ENCODE measurements at places on chromosomes 4 and X. TPM values are rescaled to one million over a fixed set of nuclear protein-coding genes. Genes with fewer than 3 reads are reported as not detected.

DNA sequence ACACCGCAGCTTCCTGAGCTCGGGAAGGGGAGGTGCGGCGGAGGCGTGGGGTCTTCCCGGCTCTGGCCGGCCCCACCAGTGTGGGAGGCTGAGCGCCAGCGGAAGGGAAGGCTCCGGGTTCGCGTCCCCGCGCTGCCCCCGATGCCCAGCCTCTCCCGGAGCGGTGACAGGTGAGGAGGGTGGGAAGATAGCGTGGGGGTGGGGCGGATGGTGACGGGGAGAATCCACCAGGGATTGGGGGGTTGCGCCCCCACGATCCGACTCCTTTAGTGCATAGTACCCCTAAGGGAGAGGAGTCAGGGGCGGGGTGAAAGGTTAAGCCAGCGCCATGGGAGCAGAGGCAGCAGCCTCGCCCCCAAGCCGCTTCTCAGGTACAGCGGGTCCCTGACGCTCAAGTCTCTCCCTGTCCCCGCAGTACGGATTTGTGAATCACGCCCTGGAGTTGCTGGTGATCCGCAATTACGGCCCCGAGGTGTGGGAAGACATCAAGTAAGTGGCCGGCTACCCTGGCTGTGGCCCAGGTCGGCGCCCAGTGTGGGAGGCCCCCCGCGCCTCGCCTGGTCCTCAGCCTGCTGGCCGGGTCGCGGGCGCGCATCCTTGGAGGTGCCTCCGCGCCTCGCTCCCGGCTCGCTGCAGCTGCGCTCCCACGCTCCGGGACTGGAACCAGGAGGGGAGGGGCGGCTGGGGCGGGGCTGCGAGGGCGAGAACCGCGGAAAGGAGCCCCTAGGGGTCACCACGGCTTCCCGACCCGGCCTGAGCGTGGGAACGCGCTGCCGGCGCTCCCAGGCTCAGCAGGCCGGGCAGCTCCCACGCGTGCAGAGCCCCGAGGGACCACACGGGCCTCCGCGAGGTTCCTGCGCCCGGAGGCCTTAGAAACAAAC lies 791 bp downstream of the GUCY1B1 start:
- no peaks in the 10 kb centered on the region for H3K36me3 ChIP-seq
- peak overlapping the region; percentile 52 for H3K4me3 ChIP-seq
- no peaks in the 10 kb centered on the region for H3K4me1 ChIP-seq
- peak overlapping the region; percentile 42 for H3K27ac ChIP-seq
- H3K27me3 ChIP-seq: peaks cover 14% of the 10 kb centered on the region

The PHOX2B gene
- not detected for total RNA-seq

DNA sequence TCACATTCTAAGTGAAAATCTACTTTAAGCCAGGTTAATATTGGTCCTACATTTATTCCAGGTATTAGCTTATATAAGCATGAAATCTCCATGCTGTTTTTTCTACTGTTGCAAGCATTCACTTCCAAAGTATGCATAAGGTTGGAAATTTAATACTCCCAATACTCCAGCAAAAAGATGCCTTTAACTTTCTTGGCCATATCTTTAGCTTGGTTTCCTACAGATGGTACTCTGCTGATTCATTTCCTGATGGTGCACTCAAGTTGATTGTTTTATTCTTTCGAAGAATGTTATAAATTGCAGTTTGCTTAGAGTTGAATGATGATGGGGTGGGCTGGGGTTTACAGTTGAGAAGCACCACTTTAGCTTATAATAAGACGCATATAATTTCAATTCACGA lies 330.2 kb downstream of the PTTG2 start:
- H3K4me3 ChIP-seq: no peak overlapping the region
- no peak overlapping the region for H3K27ac ChIP-seq
- no peaks in the 10 kb centered on the region for H3K36me3 ChIP-seq
- no peaks in the 10 kb centered on the region for H3K27me3 ChIP-seq
- DNase-seq: no peak
- H3K4me1 ChIP-seq: no peaks in the 10 kb centered on the region

DNA sequence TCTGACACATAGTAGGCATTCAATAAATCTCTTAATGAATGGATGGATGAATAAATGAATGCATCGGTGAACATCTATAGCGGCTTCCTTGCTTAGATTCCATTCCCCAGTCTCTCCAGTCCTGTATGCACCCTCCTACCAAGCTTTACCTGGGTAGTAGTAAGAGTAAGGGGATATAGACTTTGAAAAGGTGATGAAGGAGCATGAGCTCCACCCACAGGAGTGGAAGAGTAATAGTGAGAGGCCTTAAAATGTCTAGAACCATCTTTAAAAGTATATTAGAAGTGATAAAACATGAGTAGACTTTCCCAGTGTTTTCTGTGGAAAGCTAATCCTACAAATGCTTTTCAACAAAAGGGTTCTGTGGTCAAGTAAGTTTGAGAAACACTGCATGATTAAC lies 35.5 kb upstream of the GPC3 start:
- H3K4me3 ChIP-seq: no peak overlapping the region
- no peaks in the 10 kb centered on the region for H3K36me3 ChIP-seq
- no peak overlapping the region for H3K27ac ChIP-seq
- no peaks in the 10 kb centered on the region for H3K4me1 ChIP-seq
- peaks cover 8% of the 10 kb centered on the region for H3K27me3 ChIP-seq

The UGT2B15 gene
- total RNA-seq: not detected
